ENCODE measurements at places on chromosomes 7 and 10.

GRCh38 chr7:103990991-103991390 lies 1.5 kb upstream of the RELN start:
- no peak for DNase-seq

DNA sequence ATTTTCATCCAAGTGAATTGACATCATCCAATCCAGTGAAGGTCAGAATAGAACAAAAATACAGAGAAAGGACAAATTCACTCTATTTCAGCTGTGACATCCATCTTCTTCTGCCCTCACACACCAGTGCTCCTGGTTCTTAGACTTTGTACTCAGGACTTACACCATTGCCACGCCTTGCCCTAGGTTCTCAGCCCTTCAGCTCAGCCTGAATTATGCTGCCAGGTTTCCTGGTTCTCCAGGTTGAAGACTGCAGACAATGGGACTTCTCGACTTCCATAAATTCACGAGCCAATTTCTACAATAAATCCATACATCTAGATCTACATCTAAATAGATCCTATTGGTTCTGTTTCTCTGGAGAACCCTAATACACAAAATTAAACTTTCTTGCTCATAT lies 181.2 kb upstream of the KCND2 start:
- no peak for DNase-seq

- no peak for DNase-seq
Measured at GRCh38 chr7:28647076-28647421, 234.7 kb downstream of the CREB5 start.

GRCh38 chr10:130389906-130390305 lies 253.7 kb downstream of the GLRX3 start:
- no peak for DNase-seq

- no peak for DNase-seq
Measured at GRCh38 chr10:122859527-122859926, 13.9 kb upstream of the CUZD1 start.

DNA sequence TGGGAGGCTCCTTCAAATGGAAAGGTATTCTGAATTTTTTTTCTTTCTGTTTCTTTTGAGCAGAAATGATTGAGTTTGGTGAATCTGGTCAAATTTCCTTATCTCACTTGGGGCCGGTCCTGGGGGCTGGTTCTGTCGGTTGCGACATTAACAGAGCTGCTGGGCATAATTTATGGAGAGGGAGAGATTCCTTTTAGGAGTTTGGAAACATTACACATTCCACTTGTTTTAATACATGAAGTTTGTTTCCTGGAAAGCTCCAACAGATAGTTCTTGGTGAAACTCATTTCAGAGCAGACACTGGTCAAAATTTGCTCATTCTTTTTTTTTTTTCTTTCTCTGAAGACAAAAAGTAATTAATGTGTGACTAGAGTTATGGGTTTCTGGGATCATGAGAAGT lies 129.9 kb downstream of the ABCA13 start:
- DNase-seq = no peak

DNA sequence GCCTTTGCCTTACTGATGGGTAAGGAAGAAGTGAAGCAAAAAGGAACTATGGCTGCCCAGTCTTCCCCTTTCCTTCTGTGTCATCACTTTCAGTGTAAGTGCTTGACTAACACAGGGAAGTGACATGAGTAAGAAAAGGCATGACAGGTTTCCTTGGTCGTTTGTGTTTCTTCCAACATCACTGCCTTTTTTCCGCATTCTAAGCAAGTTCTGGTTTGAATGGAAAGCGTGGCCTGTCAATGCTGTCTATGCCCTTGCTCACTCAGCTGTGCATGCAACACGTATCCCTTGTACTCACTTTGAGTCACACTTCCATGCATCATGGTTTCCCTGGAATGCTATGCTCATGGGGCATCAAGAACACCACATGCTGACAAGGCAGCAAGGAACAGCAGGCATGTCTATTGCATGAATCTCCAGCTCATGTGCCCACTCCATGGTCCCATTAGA lies 111.8 kb downstream of the OAT start:
- no peak for DNase-seq

DNA sequence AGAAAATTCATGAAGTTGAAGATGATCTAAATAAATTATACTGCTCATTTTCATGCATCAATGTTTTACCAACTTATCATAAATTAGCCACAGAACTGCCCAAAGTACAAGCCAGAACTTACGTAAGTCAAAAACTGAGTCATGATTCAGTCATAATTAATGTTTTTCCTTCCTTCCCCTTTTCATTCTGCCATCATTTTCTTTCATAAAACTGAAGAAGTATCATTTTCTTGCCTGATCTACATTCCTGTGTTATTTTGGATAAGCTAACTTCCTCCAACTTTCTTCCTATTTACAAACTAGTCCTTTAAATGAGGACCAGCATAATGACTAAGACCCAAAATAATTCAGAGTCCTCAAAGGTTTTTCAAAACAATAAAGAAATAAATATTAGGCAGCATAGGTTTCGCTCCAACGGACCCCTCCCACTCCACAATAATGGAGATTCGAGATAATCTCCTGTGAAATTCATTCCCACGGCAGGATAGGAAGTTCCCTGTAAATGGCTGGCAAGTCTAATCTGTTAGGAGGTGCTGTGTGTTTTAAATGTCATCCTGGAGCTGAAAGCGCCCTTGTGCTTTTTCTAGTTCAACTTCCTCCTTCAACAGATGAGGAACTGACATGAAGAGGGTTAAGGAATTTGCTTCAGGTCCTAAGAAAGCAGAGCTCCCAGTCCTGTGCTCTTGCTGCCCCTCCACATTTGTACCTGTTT lies 218.9 kb downstream of the DOCK4 start:
- no peak for DNase-seq

DNA sequence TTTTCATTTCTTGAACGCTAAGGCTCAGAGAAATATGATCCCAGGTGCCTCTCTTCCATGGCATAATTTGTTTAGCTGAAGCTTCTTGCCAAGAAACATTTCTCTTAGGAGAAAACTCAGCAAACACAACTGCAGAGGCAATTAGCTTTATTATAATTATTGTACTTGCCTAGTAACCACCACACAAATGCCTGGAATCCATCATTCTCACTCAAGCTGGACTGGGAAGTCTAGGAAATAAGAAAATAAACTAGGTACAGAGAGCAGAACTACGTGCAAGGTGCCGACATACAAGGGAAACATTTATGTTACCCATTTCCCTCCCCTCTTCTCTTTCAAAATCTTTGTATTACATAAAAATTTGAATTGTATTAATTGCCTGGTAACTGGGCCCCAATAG lies 15.1 kb downstream of the SLC35B4 start:
- DNase-seq = no peak
